ENCODE measurements at places on chromosomes 3 and 15.

- DNase-seq = peak; percentile 72
Measured at GRCh38 chr3:97719156-97719821, 45.3 kb upstream of the ARL6 start.

DNA sequence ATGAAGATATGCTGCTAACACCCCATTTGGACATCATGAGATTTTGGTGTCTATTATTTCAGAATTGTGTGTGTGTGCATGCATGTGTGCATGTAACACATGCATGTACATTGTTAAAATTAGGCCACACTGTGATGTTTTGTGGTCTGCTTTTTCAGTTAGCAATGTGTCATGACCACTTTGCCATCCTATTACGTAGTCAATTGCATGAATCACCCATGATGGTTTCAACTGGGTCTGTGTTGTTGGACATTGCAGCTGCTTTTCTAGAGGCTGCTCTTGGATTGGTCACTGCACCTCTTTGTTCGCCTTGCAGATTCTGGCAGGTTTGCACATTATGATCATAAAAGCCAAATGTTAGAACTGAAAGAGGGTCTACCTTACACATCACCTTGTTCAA is 101.0 kb upstream of the THBS1 start:
- DNase-seq = no peak

DNA sequence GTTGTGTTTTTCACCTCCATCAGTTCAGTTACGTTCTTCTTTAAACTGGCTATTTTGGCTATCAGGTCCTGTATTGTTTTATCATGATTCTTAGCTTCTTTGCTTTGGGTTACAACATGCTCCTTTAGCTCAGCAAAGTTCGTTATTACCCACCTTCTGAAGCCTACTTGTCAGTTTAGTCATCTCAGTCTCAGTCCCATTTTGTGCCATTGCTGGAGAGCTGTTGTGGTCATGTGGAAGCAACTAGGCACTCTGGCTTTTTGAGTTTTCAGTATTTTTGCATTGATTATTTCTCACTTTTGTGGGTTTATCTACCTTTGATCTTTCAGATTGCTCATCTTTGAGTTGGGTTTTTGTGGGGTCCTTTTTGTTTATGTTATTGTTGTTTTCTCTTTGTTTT is 151.3 kb downstream of the CFAP20DC start:
- no peak for DNase-seq

DNA sequence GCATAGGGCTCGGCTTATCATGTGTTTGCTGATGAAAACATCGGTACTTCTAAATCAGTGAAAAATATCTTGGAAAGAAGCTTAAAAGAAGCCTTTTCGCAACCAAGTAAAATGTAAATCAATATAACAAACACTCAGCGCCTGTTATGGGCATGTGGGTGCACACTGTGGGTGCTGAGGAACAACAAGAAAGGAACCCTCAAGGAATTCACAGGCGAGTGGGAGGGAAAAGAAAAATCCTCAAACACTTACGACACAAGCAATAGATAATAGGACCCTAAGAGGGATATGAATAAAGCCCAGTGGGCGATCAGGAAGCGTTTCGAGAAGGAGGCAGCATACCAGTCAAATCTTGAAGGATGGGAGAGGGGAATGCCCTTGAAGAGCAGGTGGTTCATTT is 21.9 kb downstream of the GLDN start:
- no peak for DNase-seq

DNA sequence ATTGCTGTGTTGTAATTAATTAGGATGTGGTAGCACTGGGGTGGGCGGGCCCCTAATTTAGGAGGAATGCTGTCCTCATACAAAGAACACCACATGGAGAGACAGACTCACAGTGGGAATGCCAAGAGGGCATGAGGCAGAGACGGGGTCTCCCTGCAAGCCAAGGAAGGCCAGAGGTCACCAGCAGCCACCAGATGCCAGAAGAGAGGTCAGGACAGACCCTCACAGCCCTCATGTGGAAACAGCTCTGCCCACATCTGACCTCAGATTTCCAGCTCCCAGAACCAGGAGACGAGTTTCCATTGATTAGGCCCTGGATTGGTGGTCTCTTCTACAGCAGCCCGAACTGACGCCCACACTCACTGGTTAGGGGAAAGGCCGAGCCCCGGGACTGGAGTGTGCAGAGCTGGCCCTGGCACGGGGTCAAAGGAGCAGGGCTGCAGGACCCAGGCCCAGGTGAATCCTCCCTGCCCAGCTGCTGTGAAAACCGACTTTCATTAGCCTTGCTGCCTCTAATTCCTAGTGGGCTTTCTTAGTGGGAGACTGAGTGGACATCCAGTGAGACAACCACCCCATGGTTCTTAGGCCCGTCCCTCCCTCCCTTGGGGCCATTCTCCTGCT is 43.0 kb upstream of the SLC41A3 start:
- no peak for DNase-seq

GRCh38 chr3:60421749-60422446 is 829.4 kb downstream of the FHIT start:
- no peak for DNase-seq

GRCh38 chr3:161108840-161109239 is 3.7 kb upstream of the B3GALNT1 start:
- DNase-seq = no peak

DNA sequence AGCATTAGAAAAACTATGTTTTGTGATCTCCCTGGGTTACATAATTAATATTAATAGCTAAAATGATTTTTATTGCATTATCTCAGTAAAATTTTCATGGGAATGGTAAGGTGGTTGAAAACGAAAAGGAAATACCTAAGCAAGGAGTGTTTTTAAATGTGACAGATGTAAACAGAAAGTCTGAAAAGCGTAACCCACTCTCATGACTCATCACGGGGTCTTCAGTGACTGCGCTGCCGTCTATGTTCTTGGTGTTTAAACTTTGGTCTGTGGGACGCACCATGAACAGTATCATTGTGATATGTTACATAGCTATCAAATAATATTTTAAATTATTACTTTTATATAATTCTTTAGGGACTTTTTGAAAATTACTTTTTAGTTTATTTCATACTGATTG is 19.8 kb downstream of the LRCH3 start:
- DNase-seq = no peak

DNA sequence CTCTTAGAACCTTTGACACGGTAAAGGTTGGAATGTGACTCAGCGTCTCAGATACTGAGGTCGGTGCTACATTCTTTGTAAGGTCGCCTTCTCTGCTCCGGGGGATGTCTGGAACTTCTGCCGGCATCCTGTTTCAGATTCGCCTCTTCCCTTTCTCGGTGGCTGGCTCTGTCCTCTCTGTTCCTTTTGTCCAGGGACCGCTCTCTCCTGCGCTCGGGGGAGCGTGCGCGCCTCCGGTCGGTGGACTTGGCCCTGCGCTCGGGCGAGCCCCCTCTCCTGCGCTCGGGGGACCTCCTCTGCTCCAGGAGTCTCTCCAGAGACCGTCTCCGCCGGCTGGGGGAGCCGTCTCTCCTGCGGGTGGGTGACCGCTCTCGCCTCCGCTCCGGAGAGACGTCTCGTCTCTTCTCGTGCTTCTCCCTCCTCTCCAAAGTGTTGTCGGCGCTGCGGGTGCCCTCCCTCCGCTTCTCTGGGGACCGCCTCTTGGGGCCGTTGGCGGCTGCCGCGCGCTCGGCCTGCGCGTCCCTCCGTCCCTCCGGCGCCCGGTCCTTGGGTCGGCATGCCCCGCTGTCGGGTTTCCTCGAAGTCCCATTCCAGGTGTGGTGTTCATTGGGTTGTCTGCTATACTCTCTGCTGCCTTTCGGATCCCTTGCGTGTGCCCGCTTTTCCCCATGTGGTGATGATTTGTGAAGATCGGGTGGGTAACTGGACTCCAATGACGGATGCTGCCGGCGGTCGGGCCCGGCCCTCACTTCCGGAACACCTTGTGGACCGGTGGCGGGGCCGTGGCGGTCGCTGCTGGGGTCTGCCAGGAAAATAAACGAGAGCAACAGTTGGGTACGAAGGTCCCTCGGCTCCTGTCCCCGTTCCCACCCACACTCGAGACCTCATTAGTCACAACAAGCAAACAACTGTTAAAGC is 668.8 kb upstream of the ADAMTS9 start:
- no peak for DNase-seq

- DNase-seq = no peak
Measured at GRCh38 chr3:150426292-150426691, 18.2 kb downstream of the TSC22D2 start.

- DNase-seq = no peak
Measured at GRCh38 chr15:44657378-44657777, 6.1 kb downstream of the SPG11 start.

DNA sequence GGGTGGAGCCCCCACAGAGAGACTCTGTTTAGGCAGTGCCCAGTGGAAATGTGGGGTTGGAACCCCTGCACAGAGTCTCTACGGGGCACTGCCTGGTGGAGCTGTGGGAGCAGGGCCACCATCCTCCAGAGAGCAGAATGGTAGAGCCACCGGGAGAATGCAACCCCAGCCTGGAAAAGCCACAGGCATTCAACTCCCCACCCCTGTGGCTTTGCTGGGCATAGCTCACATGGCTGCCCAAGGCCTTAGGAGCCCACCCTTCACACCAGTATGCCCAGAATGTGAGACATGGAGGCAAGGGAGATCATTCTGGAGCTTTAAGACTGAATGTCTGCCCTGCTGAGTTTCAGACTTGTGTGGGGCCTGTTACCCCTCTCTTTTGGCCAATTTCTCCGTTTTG is 19.0 kb upstream of the CHCHD6 start:
- no peak for DNase-seq
